ENCODE measurements at places on chromosomes 12 and 14.

DNA sequence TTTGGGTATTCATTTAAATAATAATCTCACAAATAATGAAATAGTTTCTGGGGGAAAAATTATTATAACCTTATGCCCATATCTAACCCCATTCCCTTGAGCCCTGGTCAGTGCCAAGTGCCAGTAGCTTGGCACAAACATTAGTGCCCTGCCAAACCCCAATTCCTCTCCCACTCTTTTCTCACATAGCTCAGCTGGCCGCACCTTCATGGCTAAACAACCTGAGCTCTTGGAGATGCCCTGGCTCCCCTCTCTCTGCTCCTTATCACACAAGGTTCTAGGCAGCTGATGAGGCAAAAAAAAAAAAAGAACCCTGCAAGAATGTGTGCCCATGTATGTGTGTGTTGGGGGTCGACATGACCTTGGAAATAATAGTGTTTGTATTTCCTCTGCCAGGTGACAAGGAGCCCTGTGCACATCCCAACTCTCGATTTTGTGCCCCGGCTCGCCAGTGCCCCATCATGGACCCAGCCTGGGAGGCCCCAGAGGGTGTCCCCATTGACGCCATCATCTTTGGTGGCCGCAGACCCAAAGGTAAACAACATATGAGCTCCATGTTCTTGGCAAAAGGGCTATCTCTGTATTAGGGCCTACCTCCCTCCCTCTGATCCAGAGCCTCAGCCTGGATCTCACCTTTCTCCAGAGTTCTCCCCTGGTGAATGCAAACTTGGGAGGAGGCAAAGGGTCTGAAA, 8.4 kb downstream of the PCK2 start:
- no peak for DNase-seq

GRCh38 chr14:74595006-74595735, 16.9 kb downstream of the LTBP2 start:
- DNase-seq: no peak

- DNase-seq: no peak
Measured at GRCh38 chr14:71591231-71591630, 341.0 kb upstream of the RGS6 start.

DNA sequence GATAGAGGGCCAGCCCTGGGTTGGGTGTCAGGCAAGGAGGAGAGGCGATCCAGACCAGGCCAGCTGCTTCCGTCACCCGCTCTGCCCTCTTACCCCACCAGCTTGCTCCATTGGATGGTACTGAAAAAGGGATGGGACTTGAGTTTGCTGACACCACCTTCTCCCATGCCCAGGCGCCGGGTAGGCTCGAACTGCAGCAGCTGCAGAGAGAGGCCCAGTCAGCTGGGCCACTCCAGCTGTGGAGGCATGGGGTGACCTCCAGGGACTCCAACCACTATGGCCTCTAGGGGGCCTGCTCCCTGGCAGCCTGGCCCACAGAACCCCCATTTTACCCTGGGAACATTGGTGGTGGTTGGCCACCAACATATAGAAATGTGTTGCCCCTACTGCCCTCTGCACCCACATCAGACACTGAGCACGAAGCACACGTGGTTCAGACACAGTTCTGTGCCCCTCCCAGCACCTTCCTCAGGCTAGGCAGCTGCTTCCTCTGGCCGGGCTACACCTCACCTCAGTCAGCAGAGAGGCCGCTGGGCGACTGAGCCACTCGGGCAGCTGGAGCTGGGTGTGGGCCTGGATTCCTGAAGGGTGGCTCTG, 16.0 kb downstream of the RPS6KL1 start:
- DNase-seq: no peak

DNA sequence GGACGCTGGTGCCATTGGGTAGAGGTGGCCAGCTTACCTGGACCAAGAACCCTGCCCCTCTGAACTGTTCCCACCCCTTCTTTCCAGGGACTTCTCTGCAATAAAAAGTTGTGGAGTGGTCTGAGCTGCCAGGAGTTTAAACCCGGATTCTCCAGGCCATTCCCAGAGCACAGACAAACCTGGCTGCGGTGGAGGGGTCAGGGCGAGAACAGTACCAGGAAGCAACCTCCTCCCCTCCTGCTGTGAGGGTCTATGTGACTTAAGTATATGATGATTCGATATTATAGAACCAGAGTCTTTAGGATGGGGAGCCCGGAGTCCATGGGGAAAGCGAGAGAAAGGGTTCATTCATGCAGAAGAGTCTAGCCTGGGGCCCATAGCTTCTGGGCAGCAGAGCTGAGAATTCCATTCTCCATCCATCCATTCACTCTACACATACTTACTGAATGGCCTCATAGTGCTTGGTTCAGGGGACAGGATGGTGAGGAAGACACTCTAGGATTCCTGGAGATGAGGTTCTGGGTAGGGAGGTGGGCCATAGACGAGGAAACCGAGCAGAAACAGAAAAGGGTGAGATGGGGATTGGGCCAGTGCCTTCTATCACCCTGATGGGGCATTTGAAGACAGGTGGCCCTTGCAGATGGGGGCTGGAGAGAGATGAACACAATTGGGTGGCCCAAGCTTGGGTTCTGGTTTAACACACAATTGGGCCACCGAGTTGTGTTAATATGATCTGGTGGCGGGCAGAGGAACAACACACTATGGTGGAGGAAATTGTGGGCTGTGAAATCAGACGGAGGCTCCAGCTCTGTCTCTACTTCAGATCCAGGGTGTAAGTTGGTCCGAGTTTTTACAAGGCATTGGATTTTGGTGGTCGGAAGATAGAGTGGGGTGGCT, 5.2 kb downstream of the KRT86 start:
- no peak for DNase-seq

DNA sequence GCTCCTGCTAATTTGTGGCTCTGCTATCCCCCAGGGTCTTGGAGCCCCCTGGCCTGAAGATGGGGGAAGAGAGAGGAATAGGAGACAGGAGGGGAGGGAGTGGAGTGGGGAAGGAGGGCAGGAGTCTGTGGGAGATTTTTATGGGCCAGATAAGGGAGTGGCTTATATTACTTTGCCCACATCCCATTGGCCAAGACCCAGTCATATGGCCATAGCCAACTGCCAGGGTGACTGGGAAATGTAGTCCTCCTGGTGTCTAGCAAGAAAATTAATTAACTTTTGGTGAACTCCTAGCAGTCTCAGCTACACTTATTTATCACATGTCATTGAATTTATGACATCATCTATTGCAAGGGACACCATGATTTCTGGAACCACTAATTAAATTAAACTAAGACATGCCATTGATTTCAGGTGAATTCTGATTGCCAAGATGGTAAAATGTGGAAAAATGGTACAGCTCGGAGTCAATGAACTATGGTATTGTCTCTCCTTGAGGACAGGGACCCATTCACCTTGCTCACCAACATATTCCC, 50.3 kb downstream of the ESRRB start:
- no peak for DNase-seq

DNA sequence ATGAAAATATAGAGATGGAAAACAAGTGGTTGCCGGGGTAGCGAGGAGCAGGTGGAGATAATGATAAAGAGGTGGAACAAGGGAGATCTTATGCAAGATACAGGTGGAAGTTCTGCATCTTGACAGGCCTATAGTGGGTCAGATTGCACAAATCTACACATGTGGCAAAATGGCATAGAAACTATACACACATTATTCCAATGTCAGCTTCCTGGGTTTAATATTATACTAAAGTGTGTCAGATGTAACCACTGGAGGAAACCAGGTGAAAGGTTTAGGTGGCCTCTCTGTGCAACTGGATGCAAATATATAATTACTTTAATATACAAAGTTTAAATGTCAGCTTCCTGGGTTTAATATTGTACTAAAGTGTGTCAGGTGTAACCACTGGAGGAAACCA, 1.1 kb downstream of the SLC38A4 start:
- DNase-seq: no peak

- no peak for DNase-seq
Measured at GRCh38 chr12:92365333-92365732, 219.7 kb upstream of the BTG1 start.

DNA sequence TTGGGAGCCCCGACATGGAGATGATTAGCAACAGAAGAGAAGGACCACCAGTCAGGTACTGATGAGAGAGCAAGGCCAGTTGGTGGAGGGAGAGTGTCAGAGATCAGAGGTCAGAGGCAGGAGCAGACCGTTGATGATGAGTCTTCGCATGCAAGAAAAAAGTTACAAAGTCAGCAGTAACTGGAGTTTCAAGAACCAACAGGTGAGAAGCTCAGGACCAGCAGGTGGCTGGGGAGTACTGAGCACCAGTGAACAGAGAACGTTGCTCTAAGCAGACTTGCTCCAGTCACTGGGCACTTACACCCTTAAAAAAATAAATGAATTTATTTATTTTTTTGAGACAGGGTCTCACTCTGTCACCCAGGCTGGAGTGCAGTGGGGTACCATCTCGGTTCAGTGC, 44.5 kb upstream of the KCNA1 start:
- DNase-seq: no peak

- no peak for DNase-seq
Measured at GRCh38 chr14:27123162-27123561, 525.3 kb upstream of the NOVA1 start.
